AG04449 (cell line): ENCODE measurements at places on chromosomes 1 and 21.
A peak's percentile ranks its signal among the peaks of the same experiment; 100 is the strongest.

DNA sequence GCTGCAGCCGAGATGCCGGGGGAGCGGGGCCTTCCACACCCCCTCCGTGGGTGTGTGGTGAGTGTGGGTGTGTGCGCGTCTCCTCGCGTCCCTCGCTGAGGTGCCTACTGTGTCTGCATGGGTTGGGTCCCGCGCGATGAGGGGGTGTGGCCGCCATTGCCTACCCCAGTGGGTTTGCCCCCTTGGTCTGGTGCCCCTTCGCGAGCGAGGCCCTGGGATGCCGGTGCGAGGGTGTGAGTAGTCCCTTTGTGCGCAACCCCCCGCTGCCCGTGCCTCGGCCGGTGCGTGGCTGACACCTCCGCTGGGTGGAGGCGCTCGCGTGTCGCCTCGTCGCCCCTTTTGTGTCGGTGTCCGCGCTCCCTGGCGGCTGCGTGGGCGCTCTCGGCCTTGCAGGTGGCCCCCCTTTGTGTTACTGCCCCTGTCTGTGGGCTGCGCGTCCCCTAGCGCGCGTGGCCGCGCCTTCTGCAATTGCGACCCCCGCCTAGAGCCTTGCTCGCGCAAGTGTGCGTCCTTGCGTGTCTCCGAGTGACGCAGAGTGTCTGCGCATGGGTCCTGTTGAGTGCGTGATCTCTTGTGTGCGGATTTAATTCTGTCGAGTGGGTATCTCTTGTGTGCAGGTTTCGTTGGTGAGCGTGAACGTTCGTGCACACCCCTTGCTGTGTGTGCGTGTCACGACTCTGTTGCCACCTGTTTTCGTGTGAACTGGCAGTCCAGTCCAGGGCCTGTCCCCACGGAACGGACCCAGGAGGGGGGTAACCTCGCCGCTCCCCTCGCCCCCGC, 553 bp downstream of the TTC3 start:
- DNase-seq, result no peak

DNA sequence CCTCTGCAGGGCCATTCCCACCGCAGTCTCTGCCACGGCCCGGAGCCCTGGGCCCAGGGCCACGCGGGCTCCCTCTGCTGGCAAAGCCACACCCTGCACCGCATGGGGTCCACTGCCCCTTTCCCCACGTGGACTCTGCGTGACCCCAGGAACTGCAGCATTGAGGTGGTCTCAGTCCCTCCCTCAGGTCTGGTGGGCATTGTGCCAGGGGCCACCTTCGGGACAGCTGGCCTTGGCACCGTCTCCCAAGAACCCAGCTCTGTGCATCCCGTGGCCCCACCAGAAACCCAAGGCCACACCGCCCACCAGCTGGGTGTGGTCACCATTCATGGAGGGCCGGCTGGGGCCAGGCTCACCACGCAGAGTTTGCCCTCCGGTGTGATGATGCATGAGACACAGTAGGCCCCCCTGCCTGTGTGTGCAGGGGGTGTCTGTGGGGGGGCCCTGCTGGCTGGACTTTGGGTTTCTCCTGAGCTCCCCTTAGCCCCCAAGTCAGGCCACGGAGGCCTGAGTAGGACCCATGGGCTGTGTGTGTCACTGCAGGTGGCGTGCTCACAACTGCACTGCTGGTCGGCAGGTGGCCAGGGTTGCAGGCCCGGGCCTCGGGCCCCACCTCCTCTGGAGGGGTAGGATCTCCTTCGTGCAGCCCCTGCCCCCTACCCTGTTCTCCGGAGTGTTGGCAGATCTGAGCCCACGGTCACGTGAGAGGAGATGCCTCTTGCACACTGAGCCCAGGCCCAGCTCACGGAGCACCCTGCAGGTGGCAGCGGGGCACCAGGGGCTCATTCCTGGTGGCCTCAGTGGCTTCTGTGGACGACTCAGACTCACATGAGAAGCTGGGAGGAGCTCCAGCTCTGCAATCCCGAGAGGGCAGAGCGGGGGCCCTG, 5.8 kb downstream of the VWA1 start:
- DNase-seq, result no peak

DNA sequence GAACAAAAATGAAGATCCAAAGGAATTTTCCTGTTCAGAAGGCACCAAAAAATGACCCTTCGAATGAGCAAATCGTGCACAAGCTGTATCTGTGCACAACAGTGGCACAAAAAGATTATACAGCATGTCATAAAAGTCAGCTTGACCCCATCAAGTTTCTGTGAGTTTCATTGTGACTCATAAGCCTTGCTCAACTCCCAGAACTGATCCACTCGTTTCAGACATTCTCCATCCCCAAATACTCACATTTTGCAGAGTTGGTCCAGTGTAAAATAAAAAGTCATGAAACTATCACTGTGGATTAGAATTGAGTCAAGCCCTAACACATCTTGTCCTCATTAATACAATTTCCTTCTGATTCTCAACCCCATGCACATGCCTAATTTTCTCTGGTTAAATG, 174.7 kb upstream of the PKN2 start:
- no peak for DNase-seq

DNA sequence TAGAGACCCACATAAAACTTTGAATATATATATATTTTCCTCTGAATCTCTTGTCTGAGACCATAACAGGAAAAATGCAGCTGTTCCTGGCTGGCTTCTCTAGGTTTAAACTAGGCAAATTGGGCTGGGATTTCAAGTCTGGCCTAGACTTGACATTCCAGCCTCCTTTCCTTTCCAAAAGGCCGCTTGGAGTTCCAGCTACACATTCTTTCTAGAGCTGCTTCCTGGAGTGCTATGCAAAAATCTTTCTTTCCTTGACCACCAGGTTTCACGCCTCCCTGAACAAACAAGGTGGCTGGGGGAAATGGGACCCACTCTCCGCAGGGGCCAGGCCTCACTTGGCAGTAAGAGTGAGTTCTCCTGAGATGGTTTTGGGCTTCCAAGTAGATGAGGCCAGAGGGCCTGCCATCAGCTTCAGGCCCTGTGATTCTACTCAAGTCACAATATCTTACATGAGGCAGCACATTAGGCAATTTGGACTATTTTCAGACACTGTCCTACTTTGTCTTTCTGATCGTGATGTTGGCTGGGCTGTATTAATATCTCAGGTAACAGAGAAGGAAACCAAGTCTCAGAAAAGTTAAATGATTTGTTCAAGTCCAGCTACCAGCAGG, 102.4 kb downstream of the FAM78B start:
- no peak for DNase-seq

GRCh38 chr1:218964471-218965185, 209.1 kb upstream of the LYPLAL1 start:
- no peak for DNase-seq

- DNase-seq, result no peak
These were observed 450.2 kb downstream of the KIF26B start for GRCh38 chr1:245604979-245605378.

DNA sequence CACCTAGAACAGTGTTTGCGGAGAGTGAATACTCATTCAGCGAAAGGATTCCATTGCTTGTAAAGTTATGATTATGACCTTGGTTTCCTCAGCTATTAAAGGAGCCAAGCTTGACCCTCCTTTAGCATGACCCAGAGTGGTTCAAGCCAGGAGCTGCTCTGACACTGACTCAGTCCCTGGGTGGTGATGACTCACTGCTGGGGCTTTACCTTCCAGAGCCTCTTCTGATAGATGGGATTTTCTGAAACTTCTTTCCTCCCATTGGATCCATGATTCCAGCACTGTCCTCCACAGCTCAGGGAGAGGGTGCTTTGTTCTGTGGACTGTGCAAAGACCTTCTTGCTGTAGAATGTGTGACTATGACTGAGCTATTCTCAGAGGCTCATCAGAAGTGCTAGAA, 77.4 kb downstream of the S1PR1 start:
- no peak for DNase-seq

DNA sequence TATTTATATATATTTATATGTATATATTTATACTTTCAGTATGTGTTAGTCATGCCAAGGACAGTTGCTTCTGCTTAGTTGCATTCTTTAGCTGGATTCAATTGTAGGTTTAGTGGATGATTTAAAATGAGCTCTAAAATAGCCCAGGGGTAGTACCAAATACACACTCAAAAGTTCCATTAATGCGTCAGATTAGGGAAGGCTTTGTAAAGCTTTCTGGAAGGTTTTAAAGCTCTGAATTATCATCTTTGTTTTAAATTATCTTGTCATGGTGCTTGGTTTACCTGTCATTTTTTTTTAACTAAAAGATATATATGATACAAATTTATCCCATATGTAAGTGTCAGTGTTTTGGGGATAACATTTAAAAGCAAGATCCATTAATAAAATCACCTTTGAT, 242.7 kb upstream of the ADAMTS5 start:
- DNase-seq, result no peak

DNA sequence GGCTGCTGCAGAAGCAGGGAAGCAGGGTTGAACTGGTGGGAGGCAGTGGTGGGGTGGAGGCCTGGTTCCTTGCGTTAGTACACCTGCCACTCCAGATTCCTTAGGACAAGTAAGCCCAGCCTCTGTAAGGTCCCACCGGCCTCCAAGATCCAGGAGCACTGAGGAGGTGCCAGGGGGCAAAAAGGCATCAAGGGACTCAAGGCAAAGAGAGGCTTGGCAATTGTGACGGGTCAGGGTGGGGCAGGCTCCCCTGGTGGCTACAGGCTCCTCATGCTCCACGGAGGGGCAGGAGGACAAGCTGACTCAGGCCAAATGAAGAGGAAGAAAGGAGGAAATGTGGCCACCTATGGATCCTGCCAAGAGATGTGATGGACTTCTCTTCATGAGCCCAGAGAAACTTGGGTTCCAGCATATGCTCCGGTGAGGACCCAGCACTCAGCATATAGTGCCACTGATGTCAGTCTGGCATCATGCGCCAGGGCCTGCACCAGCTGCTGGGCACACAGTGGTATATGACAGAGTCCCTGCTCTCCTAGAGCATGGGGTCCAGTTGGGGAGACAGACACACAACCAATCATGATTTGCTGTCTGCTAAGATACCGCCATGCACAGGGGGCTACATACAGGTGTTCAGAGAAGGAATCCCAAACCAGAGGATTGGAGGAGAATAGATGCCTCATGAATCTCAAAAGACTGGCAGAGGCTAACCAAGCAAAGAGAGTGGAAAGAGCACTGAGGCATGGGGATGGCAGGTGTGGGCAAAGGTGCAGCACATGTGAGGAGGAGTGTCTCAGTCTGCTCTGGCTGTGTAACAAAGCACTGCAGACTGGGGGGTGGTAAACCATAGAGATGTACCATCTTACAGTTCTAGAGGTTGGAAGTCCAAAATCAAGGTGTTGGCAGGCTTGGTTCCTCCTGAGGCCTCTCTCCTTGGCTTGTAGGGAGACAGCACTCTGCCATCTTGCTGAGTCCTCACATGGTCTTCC, 249.7 kb downstream of the RHOU start:
- DNase-seq, result no peak

GRCh38 chr1:157551694-157552693, at the start of gene FCRL5:
Gene FCRL5, minus strand, starts transcription at chr1:157552515. Its CDS starts 153 bp downstream, at chr1:157552362.
- DNase-seq, result no peak

DNA sequence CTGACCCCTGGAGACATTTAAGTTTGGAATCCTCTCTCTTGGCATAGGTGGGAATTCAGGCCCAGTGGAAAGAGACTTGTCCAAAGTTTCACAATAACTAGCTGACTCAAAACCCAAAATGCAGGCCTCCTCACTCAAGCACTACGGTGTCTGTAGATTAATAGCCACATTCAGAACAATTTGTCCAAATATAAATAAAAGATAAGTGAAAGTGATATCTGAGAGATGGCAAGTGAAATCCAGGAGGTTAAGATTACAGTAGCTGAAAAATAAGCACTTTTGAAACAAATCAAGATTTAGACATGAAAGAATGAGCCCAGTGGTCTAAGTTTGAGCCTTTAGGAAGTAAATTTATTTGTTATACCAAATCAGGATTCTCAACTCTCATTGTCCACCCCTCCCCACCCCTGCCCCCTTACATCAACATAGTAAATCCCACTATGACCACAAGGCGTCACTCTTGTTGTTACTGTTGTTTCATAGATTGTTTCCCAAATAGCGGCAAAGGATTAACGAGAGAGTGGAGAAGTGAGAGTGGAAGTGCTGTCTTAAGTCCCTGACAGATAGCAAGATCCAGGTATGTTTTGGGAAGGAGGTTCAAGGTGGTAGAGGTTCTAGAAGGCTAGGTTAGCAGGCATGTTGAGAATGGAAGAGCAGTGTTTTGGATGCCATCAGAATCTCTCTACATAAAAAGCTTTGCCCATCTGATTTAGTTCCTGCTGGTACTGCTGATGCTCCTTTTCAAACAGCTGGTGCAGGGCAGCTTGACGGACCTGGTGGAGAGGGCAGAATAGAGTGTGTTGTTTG, 7.1 kb upstream of the TPM3 start:
- no peak for DNase-seq

DNA sequence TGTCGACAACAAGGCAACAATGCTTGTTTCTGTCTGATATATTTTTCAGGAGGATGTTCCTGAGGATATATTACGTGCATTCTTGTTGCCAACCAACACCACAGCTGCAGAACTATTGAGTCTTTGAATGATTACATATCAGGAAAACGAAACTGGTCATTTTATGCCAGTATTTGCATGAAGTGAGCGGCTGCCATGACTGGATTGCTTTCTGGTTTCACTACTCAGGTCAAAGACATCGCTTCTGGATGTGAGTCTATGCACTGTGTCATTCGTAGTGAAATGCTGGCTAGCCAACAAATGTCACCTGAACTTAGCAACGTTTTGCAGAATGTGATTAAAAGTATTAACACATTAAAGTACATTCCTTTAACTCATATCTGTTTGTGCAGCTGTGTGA, 35.8 kb upstream of the OLFM3 start:
- no peak for DNase-seq

GRCh38 chr1:161728376-161729226, 7.3 kb downstream of the FCRLB start:
- DNase-seq, result no peak

- DNase-seq, result peak; percentile 63
These were observed 1.0 kb downstream of the DNAJB4 start for GRCh38 chr1:78005755-78006154.

DNA sequence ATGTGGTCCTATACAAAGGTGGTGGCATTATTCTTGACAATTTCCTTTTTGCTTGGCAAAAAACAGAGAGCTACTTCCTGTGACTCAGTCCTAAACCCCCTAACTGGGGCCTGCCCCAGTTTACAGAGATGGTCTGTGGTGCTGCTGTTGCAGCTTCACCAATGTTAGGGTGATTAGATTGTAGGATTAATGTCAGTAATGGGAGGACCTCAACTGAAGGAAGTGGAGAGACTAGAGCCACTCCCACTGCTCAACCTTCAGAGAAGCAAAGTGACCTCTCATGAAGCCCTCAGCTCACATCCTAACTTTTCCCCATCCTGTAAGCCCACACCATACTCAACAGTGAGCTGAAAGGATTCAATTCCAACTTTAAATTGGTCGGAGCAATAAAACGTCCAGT, 3.6 kb downstream of the S100A6 start:
- no peak for DNase-seq

GRCh38 chr1:117609471-117609911, 3.6 kb downstream of the TENT5C start:
- no peak for DNase-seq

DNA sequence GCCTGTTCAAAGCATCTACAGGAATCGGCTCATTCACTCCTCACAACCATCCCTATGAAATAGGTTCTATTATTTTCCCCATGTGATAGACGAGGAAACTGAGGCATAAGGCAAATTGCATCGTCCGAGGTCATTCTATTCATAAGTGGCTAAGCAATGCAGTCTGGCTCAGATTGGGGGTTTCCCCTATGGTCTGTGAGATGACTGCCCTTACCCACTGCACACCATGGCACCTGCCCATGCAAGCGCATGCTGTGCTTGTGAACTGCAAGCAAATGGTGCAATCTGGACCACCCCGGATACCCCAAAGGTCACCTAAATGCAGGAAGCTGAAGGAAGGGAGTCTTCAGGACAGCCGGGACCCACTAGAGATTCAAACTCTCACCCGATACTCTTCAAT, 123.4 kb upstream of the SOD1 start:
- no peak for DNase-seq

- no peak for DNase-seq
These were observed 13.8 kb upstream of the CAMTA1 start for GRCh38 chr1:6771441-6771769.
